Activated CD8-positive, alpha-beta memory T cell treated with anti-CD3 and anti-CD28 coated beads for 1 hour (primary cell): ENCODE measurements at places on chromosomes 4 and X.

DNA sequence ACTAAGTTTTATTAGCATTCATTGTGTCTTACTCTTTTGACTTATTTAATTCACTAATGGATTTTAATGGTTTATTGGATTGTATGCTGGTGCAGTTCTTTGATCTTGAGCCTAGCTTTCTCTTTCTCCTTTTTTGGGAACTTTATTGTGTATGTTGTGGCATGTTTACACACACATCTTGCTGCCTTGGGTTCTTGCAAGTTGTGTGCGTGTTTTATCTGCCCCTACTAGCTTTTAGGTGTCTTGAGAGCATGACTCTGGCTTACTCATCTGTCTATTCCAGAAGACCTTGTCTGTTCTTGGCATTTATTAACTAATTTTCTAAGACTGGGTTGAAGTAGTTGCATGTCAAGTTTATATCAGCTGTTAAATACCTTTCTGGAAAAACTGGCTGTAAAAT is 2.7 kb downstream of the TMEM165 start:
- no peak for DNase-seq

- DNase-seq: no peak
Observed at GRCh38 chr4:80840396-80840795, 190.1 kb upstream of the BMP3 start.

DNA sequence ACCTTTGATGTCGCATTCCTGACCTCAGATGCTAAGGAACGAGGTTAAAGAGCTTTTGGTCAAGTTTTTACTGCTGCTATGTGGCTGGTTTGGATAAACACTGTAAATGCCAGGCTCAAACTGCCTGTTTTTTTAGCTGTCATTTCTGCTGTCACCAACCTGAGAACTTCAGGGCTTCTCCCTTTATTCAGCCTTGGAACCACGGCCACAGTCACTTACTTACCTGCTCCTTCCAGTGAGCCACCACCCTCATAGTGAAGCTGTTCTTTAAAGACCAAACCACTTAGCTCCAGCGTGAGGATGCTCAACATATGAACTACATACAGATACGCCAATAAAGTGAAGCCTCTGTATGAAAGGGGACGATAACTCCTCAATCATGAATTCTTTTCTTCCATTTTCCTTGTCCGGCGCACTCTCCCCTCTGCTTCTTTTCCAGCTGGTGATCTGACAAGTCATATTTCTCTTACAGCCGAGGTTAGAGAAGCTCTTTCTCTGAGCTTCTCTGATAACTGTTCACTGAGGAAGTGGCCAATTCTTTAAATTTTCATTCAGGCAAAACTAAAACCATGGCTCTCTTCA is 152.8 kb upstream of the ANK2 start:
- DNase-seq: no peak

DNA sequence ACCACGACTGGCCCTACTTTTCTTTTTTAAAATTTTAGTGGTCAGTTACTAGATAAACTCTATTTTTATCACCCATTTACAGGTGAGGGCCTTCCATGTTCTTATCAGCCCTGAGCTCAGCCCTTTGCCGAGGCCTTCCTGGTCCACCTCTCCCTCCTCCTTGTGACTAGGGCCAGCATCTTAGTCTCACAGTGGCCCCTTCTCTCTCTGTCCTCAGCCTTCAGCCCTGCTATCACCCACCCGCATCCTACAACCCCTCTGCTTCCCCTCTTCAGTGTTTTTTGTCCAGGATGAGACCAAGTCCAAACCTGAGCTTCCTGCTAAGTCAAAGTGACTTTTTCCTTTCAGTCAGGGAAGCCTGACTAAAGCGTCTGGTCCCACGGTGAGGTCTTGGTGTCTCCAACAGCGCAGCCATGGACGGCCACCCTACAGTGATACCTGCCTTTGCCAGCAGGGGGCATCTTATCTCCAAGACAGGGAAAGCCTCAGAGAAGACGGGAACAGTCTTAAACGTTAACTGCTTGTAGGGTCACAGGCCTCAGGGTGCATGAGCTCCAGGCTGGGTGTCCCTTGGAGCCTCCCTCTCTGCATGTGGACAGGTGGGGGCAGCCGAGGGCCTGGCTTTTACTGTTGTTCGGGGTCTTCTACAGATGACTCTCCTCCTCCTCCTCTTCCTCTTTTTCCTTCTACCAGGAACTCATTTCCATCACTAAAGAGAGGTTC is 11.7 kb upstream of the GAGE10 start:
- peak; percentile 41 for DNase-seq

- no peak for DNase-seq
Observed at GRCh38 chr4:72283357-72283756, 251.6 kb downstream of the NPFFR2 start.

DNA sequence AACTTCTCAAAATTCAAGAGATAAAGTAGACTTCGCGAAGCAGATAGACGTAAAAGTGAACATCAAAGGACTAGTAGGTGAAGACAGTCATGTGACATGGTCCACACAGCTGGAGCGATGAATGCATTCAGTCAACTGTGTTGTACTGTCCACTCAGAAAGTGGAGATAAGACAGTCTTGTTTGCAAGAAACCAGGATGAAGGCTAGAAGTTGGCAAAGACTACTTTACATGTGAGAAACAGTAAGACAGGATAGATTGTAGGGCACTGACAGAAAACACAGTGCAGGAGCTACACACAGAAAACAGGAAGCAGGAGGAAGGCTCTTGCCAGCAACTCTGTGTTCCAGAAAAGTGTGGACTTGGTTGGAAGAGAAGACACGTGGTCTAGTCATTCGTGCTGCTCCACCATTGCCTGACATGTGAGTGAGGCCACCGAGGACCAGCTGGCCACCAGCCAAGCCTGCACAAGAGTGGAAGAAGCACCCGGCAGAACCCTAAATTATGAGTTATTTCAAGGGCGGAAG is 78.9 kb downstream of the FAT1 start:
- DNase-seq: no peak

DNA sequence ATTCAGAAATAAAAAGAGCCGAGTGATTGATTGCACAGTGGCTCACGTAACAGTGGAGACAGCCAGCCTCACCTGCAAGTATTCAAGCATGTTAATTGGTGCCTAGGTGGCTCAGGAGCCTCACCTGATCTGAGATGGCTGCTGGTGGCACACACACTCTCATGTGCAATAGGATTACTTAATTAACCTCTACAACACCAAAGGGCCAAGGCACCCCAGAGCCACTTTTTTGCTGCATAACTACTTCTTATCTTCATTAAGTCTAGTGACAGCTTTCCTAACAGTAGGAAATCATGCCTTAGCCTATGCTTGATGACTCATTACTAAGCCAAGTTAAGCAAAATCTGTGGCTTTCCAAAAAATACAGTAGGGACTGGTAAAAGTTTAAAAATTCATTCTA is 117.3 kb upstream of the NOCT start:
- DNase-seq: no peak

GRCh38 chr4:153095448-153096204 is 108.6 kb upstream of the TRIM2 start:
- no peak for DNase-seq

DNA sequence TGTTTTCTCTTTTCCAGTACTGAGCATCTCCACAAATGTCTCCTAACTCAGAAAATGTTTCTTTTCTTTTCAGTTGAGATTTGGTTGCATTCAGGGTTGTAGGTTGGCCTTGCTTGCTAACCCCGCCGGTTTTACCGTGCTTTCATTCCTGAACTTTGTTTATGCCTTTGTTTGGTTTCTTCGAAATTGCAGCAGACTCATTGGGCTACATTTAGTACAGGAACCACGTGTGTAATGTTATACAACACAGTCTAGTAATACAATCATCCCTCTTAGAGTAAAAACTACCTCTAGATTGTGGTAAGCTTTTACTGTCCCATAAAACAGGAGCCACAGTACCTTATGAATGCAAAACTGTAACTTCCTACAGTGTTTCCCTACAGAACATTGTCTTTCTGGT is 57.9 kb downstream of the CCKAR start:
- no peak for DNase-seq

GRCh38 chrX:130086447-130087206 is 23.7 kb downstream of the ELF4 start:
- DNase-seq: peak; percentile 37
